IPS DF 6.9 (cell line): ENCODE measurements at places on chromosomes 5 and 9.

DNA sequence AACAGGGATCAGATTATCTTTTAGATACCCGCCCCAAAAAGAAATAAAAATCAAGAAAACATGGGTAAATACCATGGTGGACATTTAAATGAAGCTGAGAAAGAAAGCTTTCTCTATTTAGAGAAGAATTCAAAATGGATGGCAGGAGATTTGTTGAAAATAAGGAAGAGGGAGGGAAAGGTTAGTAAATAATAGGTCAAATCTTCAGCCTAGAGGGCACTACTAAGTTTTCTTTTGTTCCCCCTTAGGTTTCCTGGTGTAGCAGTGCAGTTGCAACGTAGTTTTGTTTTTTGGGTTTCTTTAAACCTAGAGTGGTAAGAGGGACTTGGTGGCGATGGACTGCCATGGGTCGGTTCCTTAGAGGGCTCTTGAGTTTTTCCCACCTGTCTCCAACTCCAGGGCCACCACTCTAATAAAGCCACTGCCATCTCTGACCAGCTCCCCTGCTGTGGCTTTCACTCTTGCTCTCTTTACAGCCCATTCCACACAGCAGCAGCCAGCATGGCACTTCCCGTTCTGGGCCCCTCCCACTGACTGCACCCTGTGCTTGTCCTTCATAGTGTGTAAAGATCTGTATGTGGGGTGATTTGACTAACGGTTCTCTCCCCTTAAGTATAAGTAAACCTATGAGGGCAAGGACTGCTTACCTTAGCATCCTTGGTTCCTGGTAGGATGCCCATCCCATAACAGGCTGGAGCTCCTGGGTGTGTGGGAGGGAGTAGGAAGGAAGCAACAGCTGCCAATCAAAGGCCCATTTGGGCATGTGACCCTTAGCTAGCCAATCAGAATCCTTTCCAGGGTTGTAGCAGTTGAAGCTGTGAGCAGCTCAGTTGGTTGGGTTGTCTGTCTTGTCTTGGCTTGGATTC is 118.3 kb downstream of the SLC1A3 start:
- no peak for DNase-seq
- no peak overlapping the region for H3K27ac ChIP-seq
- H3K4me3 ChIP-seq: no peak overlapping the region
- H3K36me3 ChIP-seq: no peaks in the 10 kb centered on the region

DNA sequence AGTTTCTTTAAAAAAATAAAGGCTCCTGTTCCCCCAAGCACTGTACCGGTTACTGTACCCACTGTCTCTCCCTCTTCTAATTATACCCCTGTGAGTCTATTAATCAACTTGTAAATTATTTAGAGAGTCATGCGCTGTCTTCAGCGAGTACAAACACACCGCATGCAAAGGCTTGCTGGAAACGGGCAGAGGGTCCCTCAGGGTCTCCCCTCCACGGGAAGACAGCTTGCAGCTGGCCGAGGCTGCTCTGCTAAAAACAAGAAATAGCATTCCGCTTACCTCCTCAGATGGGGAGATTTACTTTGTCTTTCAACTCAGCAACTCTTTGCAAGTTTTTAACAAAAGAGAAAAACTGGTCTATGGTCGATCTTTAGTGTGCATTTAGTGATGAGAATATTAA is 71.8 kb downstream of the AK8 start:
- no peak for DNase-seq
- no peak overlapping the region for H3K4me3 ChIP-seq
- H3K36me3 ChIP-seq: no peaks in the 10 kb centered on the region
- H3K27ac ChIP-seq: no peak overlapping the region
- peaks cover 3% of the 10 kb centered on the region for H3K4me1 ChIP-seq

GRCh38 chr9:82147798-82148425 is 159.3 kb downstream of the SPATA31D1 start:
- H3K27ac ChIP-seq: no peak overlapping the region
- no peaks in the 10 kb centered on the region for H3K4me1 ChIP-seq
- H3K27me3 ChIP-seq: no peaks in the 10 kb centered on the region
- no peaks in the 10 kb centered on the region for H3K36me3 ChIP-seq

DNA sequence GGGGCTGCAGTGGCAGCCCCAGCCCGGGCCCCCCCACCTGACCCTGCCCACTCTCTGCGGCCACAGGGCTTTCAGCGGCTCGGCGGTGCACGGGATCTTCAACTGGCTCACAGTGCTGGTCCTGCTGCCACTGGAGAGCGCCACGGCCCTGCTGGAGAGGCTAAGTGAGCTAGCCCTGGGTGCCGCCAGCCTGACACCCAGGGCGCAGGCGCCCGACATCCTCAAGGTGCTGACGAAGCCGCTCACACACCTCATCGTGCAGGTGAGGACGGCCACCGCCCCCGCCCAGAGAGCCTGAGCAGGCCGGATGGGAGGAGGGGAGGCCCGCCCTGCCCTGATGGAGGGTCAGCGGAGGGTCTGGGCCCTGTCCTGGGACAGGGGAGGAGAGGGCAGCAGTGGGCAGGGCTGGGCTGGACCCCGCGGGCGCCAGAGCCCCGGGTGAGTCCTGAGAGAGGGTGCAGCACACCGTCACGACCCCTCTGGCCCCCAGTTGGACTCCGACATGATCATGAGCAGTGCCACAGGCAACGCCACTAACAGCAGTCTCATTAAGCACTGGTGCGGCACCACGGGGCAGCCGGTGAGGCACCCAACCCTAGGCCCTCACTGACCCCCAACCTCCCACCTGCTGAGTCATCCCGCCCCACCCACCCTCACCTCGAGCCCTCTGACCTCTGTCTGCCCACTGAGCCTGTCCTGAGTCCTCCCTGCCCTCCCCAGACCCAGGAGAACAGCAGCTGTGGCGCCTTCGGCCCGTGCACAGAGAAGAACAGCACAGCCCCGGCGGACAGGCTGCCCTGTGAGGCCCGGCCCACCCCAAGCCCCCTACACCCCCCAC is 2.7 kb downstream of the SLC34A3 start:
- no peak for DNase-seq
- no peaks in the 10 kb centered on the region for H3K36me3 ChIP-seq
- H3K4me1 ChIP-seq: peaks cover 7% of the 10 kb centered on the region
- H3K27ac ChIP-seq: no peak overlapping the region
- H3K4me3 ChIP-seq: no peak overlapping the region

GRCh38 chr5:144979516-144980264 is 809.0 kb downstream of the KCTD16 start:
- DNase-seq: no peak
- no peak overlapping the region for H3K4me3 ChIP-seq
- no peak overlapping the region for H3K27ac ChIP-seq
- no peaks in the 10 kb centered on the region for H3K27me3 ChIP-seq

- no peaks in the 10 kb centered on the region for H3K36me3 ChIP-seq
- H3K27ac ChIP-seq: no peak within 1 kb of the TSS
Measured at GRCh38 chr9:15306757-15307522, at the start of gene TTC39B. TTC39B (minus strand) TSS chr9:15307216; CDS start chr9:15307125, 91 bp downstream.

DNA sequence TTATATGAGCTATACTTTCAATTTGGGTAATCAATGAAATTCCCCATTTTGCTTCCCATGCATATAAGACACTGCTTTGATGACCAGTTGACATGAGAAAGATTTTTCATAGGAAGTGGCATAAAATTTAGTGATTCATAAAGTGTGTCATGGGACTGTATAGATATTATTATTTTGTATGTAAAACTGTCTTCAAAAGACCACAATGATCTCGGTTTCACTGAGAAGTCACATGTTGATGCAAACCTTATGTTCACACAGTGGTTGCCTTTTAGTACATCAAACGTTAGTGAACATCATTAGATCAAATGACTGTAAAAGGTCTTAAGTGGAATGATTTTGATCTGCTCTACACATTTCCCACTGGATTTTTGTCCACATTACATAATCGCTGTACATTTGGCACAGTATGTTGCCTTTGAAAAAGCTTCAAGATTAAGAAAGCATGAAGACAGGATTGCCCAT is 349.2 kb upstream of the MEF2C start:
- H3K36me3 ChIP-seq: no peaks in the 10 kb centered on the region
- H3K4me1 ChIP-seq: no peaks in the 10 kb centered on the region
- H3K4me3 ChIP-seq: no peak overlapping the region
- DNase-seq: no peak
- no peaks in the 10 kb centered on the region for H3K27me3 ChIP-seq

DNA sequence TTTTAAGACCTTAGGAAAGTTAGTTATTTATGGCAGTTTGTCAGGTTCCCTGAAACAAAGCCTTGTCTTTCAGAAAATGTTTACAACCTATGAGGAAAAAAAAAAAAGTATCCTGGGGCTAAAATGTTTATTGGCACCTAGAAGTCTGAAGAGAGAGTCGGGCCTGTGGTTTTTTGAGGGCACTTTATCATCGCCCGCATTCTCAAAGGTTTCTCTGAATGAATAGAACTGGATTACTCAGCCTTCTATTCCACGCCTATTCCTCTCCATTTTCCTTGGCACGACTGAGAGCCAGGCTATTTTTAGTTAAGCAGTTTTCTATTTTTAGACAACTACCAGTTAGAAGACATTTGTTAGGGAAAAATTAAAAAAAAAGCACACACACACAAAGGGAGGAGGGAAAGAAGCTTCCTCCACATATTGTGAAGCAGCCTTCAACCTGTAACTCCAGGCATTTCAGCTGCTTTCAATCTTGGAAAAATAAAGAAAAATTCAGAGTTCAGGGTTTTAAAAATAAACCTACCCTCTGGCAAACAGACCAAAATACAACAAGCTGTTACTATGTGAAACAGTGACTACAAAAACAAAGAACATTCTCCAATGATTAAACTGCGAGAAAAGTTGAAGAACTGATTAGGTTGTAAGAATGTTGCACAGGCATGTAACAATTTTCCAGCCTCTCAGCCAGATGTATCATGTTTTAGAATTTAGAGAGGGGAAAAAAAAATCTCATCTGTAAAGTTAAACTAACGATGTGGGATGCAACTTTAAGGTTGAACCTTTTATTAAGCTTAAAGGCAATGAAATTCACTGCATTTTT is 97.0 kb downstream of the MEF2C start:
- no peak overlapping the region for H3K27ac ChIP-seq
- no peaks in the 10 kb centered on the region for H3K4me1 ChIP-seq
- no peak overlapping the region for H3K4me3 ChIP-seq
- no peaks in the 10 kb centered on the region for H3K27me3 ChIP-seq

GRCh38 chr9:129909851-129910250 is 74.6 kb downstream of the USP20 start:
- H3K4me1 ChIP-seq: peaks cover 2% of the 10 kb centered on the region; the same call in 1 of the 2 replicates
- H3K36me3 ChIP-seq: no peaks in the 10 kb centered on the region
- DNase-seq: no peak
- H3K27me3 ChIP-seq: no peaks in the 10 kb centered on the region
- H3K4me3 ChIP-seq: no peak overlapping the region
- no peak overlapping the region for H3K27ac ChIP-seq

DNA sequence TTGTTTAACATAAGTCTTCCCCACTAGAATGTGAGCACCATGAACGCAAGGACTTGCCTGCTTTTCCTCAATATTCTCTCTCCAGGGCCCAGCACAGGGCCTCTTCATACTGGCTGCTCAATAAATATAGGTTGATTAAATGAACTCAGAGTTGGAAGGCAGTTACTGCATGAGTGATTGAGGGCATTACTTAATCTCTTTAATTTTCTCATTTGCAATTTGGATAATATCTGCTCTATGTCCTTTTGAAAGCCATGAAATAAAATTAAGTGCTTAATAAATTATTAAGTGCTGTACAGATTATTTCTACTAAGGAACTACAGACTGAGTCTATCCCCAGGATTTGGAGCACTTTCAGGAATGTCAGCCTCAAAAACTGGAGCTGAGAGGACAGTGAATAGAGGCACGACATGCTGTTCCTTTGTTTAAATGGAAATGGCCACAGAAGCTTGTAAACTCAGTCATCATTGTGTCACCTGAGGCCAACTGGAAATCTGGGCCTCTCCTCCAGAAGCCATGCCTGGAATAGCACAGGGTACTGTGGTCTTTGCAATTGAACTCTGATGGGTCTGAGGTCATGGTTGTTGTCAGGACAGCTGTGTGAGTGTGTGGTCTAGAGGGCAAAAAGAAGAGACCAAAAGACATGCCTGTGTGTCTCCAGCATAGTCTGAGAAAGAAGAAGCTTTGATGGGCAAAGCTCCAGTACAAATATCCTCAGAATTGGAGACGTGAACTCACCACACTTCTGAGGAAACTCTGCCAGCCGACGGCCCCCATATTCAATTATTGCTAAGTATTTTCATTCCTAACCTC is 86.1 kb downstream of the SH3TC2 start:
- no peak for DNase-seq
- H3K27ac ChIP-seq: no peak overlapping the region
- no peaks in the 10 kb centered on the region for H3K36me3 ChIP-seq

- H3K4me3 ChIP-seq: no peak overlapping the region
- peaks cover 3% of the 10 kb centered on the region for H3K36me3 ChIP-seq
- H3K27me3 ChIP-seq: no peaks in the 10 kb centered on the region
- peaks cover 6% of the 10 kb centered on the region for H3K4me1 ChIP-seq
- H3K27ac ChIP-seq: no peak overlapping the region
Measured at GRCh38 chr9:87599901-87600610, 102.4 kb downstream of the DAPK1 start.

- no peaks in the 10 kb centered on the region for H3K36me3 ChIP-seq
- no peaks in the 10 kb centered on the region for H3K4me1 ChIP-seq
- H3K27ac ChIP-seq: no peak overlapping the region
- H3K27me3 ChIP-seq: no peaks in the 10 kb centered on the region
Measured at GRCh38 chr5:18299166-18299565, 664.9 kb downstream of the TAF11L14 start.

DNA sequence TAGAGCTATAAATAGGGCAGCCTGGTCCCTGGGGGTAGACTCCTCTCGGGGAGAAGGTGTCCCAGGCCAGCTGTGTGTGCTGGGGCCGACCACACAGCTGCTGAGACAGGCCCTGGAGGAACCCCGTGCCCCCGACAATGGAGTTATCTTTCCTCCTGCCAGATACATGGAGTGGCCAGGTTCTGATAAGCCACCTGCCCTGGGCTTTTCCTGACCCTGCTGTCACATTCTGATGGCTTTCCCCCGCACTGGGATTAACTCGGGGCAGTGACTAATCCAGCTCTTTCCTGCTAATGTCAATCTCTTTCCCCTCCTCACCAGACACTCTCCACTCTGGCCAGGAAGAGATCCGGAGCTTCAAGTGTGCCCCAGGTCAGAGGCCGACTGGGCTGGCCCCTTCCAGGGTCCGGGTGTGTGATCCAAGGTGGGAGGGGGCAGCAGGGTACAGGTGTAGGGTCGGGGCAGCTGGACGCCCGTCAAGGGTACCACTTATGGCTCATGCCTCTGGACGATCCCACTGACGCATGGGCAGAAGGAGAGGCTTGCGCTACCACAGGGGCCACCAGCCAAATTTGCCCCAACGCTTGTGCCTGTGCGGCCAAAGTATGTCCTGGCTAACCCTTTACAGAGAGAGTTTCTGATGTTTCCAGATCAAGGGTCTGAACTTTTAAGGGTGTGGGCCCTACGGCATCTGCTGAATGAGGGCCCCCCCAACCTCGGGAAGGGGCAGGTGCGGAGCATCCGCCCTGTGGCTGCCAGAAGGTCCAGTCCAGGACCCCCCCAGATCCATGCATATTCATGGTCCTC is 20.6 kb upstream of the COL5A1 start:
- no peaks in the 10 kb centered on the region; the same call in 1 of the 2 replicates for H3K36me3 ChIP-seq
- H3K4me3 ChIP-seq: no peak overlapping the region
- H3K27ac ChIP-seq: no peak overlapping the region
- H3K4me1 ChIP-seq: no peaks in the 10 kb centered on the region; the same call in 1 of the 2 replicates

GRCh38 chr9:35660966-35661415 is 2.9 kb downstream of the CCDC107 start:
- DNase-seq: no peak
